ENCODE measurements at places on chromosomes 2 and 18. TPM values are rescaled to one million over a fixed set of nuclear protein-coding genes. Genes with fewer than 3 reads are reported as not detected.
A peak's percentile ranks its signal among the peaks of the same experiment; 100 is the strongest.

GRCh38 chr18:45688833-45689232 is 35.1 kb upstream of the SLC14A1 start:
- no peak for DNase-seq

Gene DTNA
- total RNA-seq: 10.2 TPM

GRCh38 chr2:123864416-123864815 is 160.7 kb upstream of the CNTNAP5 start:
- no peak for DNase-seq

Gene C2orf66
- 1.2 TPM for total RNA-seq

- no peak for DNase-seq
Measured at GRCh38 chr2:200298816-200299215, 7.7 kb upstream of the SPATS2L start.

DNA sequence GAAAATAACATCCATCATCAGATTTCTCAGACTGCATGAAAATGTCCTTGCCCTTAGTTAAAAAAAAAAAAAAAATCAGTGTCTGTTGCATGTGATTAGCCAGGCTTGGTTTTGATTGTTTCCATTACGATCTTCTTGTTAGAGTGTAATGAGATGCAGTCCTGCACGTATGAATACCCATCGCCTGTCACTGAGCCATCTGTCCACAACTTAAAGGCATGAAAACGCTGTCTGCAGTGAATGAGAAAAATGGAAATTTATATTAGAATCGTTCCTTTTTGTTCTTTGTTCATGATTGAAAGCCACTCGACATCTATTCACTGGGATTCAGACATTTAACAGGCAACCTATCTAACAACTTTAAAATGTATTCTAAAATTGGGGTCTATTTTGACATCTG is 521.7 kb upstream of the SPHKAP start:
- no peak for DNase-seq

DNA sequence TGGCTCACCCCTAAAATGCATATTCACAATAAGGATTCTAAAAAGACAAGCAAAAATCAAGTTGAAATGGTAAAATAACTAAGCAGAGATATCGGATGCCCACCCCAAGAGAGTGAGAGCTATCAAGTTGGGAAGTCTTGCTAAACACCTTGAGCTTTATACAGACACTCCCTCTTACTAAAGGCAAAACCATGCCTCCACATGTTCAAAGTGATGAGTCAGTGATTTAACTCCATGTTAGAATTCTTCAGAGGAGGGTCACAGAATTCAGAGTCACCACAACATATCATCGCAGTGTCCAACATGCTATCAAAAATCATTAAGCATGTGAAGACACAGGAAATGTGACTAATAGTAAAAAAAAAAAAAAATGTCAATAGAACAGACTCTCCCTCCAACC is 20.6 kb upstream of the ST8SIA3 start:
- peak; percentile 61 for DNase-seq

- no peak for DNase-seq
Measured at GRCh38 chr2:70719231-70719630, 48.8 kb downstream of the ADD2 start.

GRCh38 chr2:101396316-101396717 is 9.0 kb upstream of the CREG2 start:
- DNase-seq: peak; percentile 94

Gene TIGD1
- 3.2 TPM for total RNA-seq

Gene LOXL3
- total RNA-seq: 1.8 TPM

Gene ASAP2
- total RNA-seq: 137 TPM

Gene GPR155
- total RNA-seq: 1.8 TPM

DNA sequence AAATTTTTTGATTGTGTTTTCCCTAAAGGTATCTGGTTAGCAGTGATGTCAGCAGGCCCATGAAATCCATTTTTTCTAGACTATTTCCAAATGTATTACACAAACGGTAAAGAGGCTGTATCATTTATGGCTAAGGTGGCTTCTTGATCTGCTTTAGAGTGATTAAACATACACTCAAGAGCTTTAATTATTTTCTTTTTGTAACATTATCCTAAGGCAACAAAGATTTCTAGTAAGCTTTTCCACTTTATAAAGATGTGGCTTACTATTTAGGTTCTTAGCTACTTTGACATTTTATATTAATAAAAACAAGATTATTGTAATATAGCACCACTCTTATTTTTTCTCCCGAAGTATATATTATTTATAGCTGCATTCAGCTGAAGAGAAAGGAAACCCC is 16.5 kb downstream of the MFF start:
- no peak for DNase-seq

DNA sequence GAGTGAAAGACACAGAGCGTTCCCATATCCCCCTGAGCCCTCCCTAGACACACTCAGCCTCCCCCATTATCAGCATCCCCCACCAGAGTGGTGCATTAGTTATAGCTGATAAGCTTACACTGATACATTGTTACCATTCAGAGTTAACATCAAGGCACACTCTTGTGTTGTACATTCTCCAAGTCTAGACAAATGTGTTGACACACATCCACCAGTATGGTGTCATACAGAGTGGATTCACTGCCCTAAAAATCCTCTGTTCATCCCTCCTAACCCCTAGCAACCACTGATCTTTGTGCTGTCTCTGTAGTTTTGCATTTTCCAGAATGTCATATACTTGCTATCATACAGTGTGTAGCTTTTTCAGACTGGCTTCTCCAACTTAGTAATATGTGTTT is 78.0 kb upstream of the RPL31 start:
- no peak for DNase-seq
